Immature natural killer cell (primary cell): ENCODE measurements at places on chromosomes 4 and X.

DNA sequence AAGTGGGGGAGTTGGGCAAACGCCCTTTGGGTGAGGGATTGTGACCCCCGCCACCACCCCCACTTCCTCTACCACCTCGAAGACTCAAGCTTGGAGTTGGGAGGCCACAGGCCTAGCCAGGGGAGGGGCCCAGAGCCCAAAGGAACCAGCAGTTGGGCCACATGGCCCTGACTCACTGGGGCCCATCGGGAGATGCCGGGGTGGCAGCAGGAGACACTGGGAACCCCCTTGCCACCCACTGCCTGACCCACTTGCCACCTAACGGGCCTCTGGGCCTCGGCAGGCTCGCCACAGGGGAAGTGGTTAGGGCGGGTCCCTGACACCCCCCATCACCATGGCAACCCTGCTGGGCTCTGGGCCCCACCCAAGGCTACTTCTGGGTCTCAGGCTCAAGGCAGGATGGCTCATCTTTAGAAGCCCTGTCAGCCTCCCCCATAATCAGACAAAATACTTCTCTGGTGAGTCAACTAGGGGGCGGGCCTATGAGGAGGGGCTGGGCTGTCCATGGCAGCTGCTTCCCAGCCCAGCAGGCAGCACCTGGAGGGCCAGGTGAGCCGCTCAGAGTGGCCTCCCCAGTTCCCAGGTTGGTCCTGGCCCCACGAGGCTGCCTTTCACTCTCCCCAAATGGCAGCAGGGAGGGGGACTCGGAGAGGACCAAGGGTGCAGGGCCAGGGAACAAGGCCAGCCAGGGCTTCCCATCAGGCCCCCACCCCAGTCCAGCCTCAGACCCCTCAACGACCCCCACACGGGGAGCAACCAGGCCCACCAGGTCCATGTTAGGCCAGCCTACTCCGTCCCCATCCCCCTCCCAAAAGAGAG lies 5.6 kb downstream of the FLNA start:
- peak; percentile 99 for DNase-seq

DNA sequence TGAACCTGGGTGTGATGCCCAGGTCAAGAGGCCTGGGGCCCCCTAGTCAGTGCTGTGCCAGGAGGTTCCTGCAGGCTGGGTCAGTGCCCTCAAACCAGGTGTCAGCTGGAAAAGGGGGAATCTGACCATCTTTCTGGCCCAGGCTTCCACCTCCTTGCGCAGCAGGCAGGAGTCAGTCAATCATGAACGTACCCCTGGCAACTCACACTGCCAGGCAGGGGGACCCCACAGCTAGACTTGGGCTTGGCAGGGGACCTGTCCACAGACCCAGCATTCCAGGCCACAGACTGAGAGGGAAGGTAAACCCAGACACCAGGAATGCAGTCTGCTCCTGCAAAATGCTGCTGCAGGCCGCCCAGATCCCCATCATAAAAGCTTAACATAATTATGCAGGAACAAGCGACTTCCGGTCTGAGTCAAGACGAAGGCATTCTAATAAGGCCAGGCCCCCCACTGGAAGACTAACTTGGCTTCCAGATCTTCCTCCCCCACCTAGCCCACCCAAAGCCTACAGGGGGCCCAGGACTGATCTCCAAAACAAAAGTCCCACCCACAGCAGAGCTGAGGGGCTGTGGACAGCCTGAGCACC lies 156.3 kb downstream of the BCOR start:
- no peak for DNase-seq

GRCh38 chr4:103091601-103092223 lies 7.9 kb downstream of the BDH2 start:
- DNase-seq, result peak; percentile 48

GRCh38 chr4:71415491-71415890 lies 76.7 kb downstream of the SLC4A4 start:
- no peak for DNase-seq

DNA sequence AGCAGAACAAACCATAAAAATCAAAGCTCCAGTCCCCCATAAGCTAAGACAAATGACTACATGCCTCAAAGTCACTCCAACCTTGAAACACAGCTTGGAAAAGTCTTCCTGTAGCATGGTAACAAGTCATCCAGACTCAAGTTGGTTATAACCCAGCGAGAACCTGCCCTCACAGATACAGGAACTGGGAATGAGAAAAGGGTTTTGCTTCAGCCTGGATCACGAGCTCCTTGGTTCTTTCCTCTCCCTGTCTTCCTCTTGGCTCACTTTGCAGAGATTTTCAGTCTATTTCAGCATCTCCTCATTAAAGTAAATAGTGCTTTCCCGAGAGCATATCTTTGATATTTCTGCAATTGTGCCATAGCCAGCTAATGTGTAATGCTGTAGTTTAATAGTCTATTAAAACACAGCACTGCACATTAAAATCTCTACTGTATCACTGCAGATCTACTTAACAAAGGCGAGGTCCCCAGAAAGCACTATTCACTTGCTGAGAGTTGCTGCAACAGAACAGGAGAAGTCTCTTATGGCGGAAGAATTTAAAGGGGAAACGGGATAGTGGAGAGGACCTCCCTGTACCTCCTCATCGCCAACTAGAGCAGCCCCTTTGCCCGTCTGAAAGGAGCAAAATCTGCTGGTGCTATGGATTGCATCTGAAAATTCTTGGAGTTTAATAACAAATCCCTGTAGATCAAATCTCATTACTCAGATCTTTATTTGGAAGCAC lies 249.3 kb upstream of the GATB start:
- no peak for DNase-seq
